ENCODE measurements at places on chromosomes 1 and 21.

DNA sequence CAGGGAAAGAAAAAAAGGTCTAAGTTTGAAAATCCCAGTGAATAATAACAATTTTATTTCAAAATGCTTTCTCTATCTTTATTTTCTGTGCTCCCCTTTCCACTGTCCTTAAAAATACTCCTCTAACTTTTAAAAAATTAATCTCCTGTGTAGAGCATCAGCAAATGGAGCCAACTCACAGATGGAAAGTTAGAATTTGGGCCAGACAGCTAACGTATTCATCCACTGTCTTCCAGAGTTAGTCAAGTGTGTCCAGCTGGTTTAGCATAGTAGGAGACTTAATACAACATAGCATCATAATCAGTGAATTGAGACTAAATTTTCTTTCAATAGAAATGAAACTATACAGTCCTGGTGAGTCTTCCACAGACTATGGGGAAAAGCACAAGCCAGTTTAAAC lies 419.0 kb upstream of the LRRC7 start:
- no peak for DNase-seq

- no peak for DNase-seq
These were observed 4.1 kb upstream of the PCBP3 start for GRCh38 chr21:45639206-45640000.

GRCh38 chr1:213041443-213041842 lies 9.6 kb upstream of the RPS6KC1 start:
- no peak for DNase-seq

GRCh38 chr1:241608379-241609033 lies 31.7 kb downstream of the CHML start:
- DNase-seq: no peak

DNA sequence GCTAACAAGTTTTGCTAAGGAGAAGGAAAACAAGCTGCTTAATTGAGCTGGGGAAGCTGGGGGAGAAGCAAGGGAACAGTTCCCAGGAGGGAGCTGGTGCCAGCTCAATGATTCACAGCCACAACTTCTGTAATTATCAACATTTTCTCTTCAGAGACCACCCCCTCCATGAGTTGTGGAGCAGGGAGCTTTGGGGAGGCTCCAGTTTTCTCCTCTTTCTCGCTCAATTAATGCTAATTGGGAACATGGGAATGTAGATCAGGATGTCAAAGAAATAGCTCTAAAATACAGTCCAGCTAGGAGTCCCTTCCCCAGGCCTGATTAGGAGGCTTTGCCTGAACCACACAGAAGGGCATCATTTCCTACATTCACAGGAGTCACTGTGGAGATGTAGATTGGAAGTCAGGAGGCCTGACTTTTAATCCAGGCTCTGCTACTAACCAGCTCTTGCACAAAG lies 12.1 kb upstream of the MNDA start:
- DNase-seq: no peak

GRCh38 chr1:8439015-8439702 lies 121.2 kb downstream of the SLC45A1 start:
- DNase-seq: no peak

DNA sequence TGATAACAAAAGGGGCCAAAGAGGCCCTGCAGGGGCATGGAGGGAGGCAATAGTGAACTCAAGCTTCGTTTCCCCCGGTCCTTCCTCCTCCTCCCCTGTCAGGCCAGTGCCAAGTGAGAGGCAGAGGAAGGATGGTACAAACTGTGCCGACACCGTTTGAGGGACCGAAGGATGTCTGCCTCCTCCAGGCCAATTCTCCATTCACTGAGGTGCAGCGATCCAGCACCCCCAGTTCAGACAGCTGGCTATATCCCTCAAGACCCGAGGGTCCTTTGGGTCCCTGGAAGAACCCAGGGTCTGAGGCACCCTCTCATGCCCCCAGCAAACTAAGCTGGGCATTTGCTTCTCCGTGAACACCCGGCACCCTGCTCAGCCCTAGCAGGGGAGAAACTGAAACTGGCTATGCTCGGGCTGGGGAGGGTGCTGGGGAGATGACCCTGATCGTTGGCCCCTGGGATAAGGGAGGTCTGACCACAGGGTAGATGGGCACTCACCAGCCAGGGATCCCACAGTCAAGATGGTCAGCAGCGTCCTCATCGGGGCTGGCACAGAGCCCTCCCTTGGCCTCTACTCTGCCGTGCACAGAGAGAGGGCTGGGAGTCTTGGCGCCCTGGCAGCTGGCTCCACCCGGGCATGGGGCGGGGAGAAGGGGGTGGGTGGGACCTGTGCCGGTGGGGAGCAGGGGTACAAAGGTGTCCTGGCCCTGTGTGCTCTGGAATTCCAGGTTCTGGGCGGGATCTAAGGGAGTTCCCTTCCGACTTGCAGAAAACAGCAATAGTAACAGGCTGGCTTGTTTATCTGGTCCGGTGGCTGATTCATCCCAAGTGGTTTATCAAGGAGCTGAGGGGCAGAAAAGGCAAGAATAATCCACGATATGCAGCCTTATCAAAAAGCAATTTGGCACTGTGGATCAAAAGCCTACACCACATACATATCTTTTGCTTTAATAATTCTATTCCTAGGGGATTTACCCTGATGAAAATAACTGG lies at the start of gene IL22RA1:
TSS of gene IL22RA1 (minus strand) at position 595 of the 989 bp plus-strand sequence. CDS start at position 537, 58 bp downstream.
- no peak for DNase-seq

- no peak for DNase-seq
These were observed 617.5 kb upstream of the BEND5 start for GRCh38 chr1:49394200-49394599.

DNA sequence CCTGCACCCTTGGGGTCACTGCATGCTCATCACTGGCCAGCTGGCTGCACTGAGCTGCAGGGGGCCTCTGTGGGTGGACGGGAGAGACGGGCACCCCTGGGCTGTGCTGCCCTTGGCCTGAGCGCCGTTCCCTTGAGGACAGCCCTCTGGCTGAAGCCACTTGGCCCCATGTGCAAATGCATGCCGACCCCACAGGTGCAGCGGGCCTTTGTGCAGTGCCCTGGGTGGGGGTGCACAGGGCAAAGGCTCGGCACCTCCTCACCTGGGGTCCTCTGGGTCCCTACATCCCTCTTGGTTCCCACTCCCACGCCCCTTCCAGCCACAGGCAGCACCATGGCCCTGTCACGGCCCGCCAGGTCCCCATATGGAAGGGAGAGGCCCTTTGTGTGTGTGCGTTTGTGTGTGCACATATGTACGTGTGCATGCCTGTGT lies 41.3 kb downstream of the COQ8A start:
- DNase-seq: no peak

- no peak for DNase-seq
These were observed 81.3 kb upstream of the SELENON start for GRCh38 chr1:25718732-25719131.

DNA sequence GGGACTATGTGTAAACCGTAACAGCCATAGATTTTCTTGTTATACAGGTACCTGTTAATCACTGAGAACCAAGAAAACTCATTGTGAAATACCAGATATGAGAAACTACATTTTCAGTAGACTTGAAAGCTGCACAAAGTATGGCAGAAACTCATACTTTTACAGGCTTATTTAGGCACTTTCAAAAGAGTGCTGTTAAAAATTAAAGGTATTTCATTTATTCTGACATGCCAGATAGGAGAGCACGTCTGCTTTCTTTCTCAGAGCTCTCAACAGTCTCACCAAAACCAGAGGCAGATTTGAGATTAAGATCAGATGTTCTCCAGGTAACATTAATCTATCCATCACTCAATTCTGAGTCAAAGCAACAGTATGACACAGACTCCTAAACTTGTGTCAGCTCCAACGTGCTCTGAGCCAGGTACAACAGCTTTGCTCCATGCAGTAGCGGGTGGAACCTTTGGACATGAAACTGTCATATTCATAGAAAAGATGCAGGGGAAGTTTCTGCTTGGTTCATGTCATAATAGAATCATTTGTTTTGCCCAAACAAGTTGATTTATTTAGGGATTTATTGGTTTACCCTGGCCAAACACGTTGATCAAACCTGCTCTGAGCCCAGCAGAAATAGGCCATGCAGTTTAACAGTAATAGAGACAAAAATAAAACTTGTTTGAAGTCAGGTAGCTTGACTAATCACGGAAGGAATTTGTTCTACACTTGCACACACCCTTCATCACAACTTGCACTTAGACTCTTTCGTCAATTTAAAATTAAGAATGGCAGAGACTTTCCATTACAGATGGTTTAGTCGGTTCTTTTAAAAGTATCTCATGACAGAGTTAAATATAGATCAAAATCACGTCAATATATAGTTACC lies 20.8 kb upstream of the TSNAX start:
- no peak for DNase-seq

- no peak for DNase-seq
These were observed 4.2 kb upstream of the TFF3 start for GRCh38 chr21:42319376-42319775.

GRCh38 chr1:191851799-191852595 lies 306.3 kb upstream of the RGS18 start:
- no peak for DNase-seq

- DNase-seq: no peak
These were observed 76.6 kb downstream of the RGL1 start for GRCh38 chr1:183881387-183882131.

GRCh38 chr1:101697072-101697471 lies 299.7 kb downstream of the OLFM3 start:
- no peak for DNase-seq

DNA sequence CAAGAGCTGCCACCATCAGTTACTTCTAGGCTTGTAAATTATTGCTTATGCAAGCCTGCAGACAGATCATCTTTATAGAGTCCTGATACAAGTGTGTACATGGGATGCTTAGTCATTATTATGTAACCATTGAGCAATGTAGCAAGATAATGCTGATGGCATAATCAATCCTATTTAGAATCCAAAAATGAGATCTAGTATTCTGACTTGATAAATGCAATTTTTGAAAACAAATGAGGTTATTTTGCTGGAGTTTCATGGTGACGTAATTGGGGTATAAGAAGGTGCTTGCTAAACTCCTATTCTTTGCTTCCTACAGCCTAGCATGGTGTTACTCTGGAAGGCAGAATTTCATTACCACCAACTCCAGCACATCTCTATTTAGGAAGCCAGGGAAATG lies 801.7 kb upstream of the PRMT6 start:
- DNase-seq: no peak

DNA sequence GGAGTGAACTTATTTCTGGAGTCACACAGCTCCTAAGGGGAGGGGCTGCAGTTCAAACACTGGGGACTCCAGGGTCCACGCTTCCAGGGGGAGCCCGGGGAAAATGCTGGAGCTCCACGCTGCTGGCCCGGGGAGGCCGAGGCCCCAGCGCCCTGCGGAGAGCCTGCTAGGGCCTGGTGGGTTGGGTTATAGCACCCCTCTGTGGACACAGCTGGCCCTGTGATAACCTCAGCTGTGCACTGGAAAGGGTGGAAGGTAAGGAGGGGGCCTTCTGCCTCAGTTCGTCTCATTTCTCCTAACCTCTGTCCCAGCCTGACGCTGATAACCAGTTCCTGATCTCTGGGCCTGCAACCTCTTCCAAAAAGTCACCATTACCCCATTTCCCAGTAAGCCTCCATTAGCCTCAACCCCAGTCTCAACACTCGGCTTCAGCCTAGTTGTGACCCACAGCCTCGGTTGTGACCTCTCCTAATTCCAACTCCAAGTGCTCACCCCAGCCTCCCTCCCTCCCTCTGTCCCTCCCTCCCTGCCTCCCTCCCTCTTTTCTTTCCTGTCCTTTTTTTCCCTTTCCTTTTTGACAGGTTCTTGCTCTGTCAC lies 7.1 kb downstream of the NBL1 start:
- peak; percentile 41 for DNase-seq

DNA sequence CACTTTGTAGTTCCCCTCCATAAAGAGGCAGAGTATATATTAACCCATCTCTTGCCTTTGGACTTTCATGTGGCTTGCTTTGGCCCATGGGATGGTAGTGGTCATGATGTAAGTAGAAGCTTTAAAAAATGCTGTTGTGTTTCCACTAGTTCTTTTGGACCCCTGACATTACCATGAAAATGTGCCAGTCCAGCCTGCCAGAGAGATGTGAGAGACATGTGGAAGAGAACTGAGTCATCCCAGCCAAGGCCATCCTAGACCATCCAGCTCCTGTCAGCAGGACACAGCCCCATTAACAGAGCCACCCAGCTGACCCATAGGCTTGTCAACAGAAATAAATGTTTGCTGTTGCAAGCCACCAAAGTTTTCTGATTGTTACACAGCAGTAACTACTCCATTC lies 3.9 kb upstream of the CD101 start:
- DNase-seq: no peak

DNA sequence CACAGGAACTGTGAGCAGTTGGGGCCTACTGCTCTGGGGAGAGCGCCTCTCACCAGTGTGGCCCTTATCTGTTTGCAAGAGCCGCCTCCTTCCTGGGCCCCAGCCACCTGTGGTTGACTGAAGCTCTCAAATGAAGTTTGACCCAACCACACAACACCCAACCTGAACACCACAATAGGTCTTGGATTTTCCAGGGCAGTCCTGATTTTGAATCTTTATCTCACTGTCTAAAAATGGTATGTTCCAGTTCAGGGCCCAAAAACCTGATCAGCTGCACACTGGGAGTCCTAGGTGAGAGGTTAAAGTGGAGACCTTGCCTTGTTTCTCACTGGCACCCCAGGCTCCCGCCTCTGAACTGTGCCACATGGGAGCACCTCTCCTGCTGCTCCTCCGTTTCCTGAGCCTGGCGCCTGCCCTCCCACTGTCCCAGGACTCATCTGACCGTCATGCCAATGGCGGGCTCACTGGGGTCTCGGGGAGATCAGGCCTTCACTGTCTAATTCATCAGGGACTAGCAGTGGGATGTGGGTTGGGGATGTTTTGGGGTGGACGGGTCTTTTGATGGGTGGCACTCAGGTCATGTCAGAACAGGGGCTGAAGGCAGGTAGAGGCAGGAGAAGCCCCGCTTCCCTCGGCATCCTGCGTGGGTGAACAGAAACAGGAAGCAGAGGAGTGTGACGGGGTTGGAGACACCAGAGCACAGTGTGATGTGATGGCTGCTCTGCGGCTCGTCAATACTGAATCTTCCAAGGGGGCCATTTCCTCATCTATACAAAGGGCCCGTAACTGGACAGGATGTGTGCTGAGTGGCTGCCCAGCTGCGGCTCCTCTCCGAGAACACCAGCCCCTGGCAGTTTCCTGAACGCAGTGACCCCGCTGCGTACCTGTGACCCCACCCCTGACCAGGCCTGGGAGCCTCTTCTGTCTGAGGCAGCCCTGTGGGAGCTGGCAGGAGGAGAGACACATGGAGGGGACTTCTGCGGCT lies 59.6 kb upstream of the ITPKB start:
- peak; percentile 38 for DNase-seq

- no peak for DNase-seq
These were observed 607.7 kb upstream of the USP24 start for GRCh38 chr1:55822891-55823290.

GRCh38 chr1:51114137-51114536 lies 12.1 kb downstream of the C1orf185 start:
- no peak for DNase-seq

Data from T-helper 9 cell (primary cell).